ENCODE measurements at places on chromosomes 7 and 10.

GRCh38 chr10:11639849-11640764, 28.7 kb upstream of the USP6NL start:
- H3K4me1 ChIP-seq = peaks cover 14% of the 10 kb centered on the region
- H3K36me3 ChIP-seq = no peaks in the 10 kb centered on the region
- H3K27me3 ChIP-seq = peaks cover 3% of the 10 kb centered on the region
- H3K4me3 ChIP-seq = no peak overlapping the region
- no peak for DNase-seq
- no peak overlapping the region for H3K27ac ChIP-seq

- no peak overlapping the region for H3K4me3 ChIP-seq
- no peaks in the 10 kb centered on the region for H3K27me3 ChIP-seq
- DNase-seq = no peak
- peaks cover 11% of the 10 kb centered on the region for H3K4me1 ChIP-seq
Observed at GRCh38 chr10:110967009-110967630, 47.7 kb downstream of the SHOC2 start.

- H3K4me3 ChIP-seq = no peak overlapping the region
- no peaks in the 10 kb centered on the region for H3K36me3 ChIP-seq
- H3K4me1 ChIP-seq = peaks cover 30% of the 10 kb centered on the region
- no peak for DNase-seq
- no peak overlapping the region for H3K27ac ChIP-seq
Observed at GRCh38 chr10:103019425-103019824, 101.3 kb downstream of the CNNM2 start.

DNA sequence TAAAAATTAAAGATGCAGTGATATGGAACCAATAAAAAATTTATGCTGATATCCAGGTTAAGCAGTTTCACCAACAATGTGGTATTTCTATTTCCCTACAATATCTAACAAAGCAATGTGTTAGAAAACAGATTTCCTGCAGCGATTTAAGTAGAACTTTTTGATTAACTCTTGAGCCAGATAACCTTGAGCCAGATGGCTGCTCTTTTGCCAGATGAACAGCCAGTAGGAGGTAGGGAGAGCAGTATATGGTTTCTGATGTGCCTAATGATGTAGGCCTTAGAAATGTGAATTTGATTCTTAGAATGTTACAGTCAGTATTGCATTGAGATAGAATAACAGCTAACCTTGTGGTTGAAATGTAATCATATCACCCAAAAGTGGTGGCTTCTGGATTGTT, 31.1 kb downstream of the STAMBPL1 start:
- no peak for DNase-seq
- H3K4me3 ChIP-seq = no peak overlapping the region
- no peaks in the 10 kb centered on the region for H3K27me3 ChIP-seq
- peaks cover 13% of the 10 kb centered on the region for H3K4me1 ChIP-seq
- no peak overlapping the region for H3K27ac ChIP-seq

DNA sequence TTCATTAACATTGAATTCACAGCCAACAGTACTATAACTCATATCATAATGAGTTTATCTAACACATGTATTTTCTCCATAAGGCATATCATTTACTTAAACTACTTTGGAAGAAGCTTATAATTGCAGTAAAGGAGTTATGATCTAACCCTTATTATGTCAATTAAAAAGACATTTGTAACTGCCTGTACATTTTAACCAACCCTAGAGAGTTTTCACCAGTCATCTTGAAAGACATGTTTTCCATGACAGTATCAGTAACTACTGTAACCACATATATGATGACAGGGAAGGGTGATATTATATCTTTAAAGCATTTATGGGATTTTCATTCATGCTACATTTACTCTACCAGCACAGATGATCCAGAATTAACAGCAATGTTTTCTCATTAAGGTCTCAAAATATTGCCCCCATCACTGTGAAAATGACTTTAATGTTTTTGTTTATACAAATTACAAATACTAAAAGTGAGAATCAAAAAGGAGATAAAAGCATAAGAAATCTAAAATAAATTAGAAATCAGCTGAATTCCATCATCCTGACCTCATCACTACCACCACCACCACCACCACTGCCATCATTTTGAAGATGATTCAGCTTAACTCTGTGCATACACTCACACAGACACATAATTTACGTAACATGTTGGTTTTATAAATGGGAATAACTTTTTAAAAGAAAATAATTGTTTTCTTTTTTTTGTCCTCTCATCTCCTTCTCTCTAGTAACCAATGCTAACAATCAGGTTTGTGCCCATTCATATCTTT, 53.6 kb downstream of the MKLN1 start:
- H3K4me1 ChIP-seq = peaks cover 4% of the 10 kb centered on the region
- no peak overlapping the region for H3K4me3 ChIP-seq
- H3K27me3 ChIP-seq = no peaks in the 10 kb centered on the region
- DNase-seq = no peak
- no peak overlapping the region for H3K27ac ChIP-seq

DNA sequence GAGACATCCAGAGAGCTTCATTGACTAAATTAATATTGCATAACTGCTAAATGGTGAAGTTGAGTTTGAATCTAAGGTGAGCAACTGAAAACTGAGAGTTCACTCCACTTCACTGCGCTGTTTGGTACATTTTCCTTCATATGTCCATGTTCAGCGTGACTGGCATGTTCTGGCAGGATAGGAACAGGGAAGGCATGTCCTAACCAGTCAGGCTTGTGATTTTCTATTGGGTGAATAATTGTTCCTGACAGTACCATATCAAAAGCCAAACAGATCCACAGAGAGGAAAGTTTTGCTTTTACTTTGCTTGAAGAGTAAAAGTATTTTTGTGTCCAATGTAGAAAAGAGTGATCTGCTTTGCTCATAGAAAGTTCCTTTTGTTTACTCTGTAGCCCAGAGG, 53.2 kb downstream of the WDFY4 start:
- no peak overlapping the region for H3K4me3 ChIP-seq
- H3K27ac ChIP-seq = no peak overlapping the region
- no peak for DNase-seq
- H3K4me1 ChIP-seq = peaks cover 27% of the 10 kb centered on the region
- no peaks in the 10 kb centered on the region for H3K36me3 ChIP-seq

DNA sequence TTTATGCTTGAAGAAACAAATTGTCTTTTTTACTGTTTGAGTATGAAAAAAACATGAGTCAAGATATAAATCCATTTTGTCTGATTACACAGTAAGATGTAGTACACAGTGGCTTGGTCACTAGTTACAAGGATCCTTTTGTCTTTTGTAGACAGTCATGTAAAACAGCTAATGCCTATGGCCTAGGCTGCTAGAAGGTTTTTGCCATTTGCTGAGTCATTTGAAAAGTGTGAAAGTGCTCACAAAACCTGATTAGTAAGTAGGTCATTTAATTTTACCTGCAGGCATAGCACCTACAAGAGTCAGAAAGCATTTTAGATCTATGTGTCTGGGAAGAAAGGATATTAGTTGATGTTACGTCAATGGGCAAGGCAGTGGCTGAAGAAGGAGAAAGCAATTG, 819.4 kb downstream of the MAGI2 start:
- H3K4me3 ChIP-seq = no peak overlapping the region
- H3K27ac ChIP-seq = no peak overlapping the region
- no peak for DNase-seq
- no peaks in the 10 kb centered on the region for H3K4me1 ChIP-seq
- H3K27me3 ChIP-seq = no peaks in the 10 kb centered on the region

All from nephron progenitor cell (in vitro differentiated cells).